DMS79 (cell line): ENCODE measurements at places on chromosomes 4 and X.

GRCh38 chr4:24476282-24476681 lies 108.1 kb downstream of the DHX15 start:
- DNase-seq: no peak

- no peak for DNase-seq
Observed at GRCh38 chr4:79250887-79251286, 75.0 kb downstream of the NAA11 start.

GRCh38 chr4:76203541-76203940 lies 10.1 kb downstream of the SCARB2 start:
- no peak for DNase-seq

- no peak for DNase-seq
Observed at GRCh38 chrX:118550792-118551191, 55.2 kb downstream of the DOCK11 start.

GRCh38 chrX:3442691-3443090 lies 96.2 kb upstream of the MXRA5 start:
- DNase-seq: no peak

- DNase-seq: no peak
Observed at GRCh38 chrX:150926304-150926703, 27.8 kb upstream of the CD99L2 start.

DNA sequence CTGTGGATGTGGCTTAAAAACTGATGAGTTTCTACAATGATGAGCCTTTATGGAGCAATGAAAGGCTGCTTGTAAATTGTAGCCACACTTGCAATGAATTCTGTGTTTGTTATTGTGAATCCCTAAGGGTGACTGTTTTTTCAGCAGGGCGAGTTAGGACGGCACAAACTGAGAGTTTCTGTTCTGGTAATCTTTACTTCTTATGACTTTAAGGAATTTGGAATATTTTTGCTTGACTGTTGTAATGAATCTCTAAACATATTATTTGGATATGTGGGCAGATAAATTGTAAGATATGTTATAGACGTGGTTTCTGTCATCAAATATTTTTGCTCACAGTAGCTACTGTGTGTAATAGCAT lies 22.2 kb downstream of the RBPJ start:
- DNase-seq: no peak

DNA sequence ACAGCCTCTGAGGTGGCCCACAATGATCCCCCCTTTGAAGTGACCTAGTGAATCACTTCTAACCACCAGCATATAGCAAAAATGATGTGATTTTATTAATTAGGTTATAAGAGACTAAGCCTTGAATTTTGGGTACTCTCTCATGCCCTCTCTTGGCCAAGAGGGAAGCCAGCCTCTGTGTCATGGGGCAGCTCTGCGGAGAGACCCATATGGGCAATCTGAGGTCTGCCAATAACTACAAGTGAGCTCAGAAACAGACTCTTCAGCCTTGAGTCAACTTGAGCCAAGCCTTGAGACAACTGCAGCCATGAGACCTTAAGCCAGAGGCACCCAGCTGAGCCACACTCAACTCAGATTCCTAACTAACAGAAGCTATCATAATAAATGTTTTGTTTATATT lies 45.7 kb downstream of the MANBA start:
- DNase-seq: no peak

GRCh38 chr4:8556341-8557150 lies 23.6 kb upstream of the GPR78 start:
- DNase-seq: no peak

DNA sequence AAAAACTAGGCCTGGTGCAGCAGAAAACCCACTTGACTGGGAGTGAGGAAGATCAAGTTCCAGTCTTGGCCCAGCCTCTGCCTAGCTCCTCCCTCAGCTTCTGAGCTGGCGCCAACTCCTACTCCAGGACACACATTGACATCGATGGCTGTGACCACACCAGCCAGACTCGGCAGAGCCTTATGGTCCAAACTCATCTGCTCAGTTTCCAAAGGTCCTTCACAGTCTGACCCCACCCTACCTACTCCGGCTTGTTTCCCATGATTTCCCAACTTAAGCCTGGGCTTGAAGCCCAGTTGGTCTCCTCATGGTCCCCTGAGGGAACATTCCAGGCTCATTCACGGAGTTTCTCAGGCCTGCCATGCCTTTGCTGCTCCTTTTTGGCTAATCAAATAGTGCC lies 10.1 kb downstream of the ELF4 start:
- DNase-seq: no peak

GRCh38 chrX:102934624-102935023 lies 2.4 kb upstream of the RAB40AL start:
- DNase-seq: no peak

- DNase-seq: no peak
Observed at GRCh38 chrX:153769158-153769864, 5.3 kb downstream of the PLXNB3 start.

DNA sequence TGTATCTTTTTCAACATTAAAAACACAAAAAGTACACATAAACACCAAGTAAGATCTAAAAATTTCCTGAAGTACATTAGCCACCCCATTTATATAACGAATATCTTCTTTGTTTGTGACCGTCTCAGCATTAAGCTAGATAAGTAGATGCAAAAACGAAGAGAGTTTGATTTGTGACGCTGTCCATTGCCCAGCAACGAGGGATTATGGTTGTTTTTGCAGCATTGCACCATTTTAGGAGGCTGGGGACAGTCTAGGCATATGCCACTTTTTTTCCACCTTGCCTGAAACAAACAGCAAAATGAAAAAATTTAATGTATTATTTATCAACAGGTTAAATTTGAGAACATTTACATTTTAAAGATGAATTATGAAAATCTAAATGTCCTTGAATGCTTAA lies 12.0 kb upstream of the IGSF1 start:
- DNase-seq: no peak

DNA sequence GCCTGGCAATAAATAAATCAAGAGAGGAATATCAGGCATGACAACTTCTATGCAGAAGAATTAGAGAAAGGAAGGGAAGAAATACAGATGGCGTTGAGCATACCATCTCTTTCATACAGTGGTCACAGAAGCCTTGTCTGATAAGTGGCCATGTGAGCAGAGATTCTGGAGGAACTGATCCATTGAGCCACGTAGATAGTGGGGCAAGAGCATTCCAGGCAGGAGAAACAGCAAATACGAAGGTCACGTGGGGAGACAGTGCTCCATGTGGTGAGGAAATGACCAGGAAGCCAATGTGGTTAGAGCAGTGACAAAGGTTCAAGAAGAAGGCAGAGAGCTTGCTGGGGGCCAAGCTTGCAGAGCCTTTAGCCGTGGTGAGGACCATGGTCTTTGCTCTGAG lies 226.7 kb upstream of the NOCT start:
- no peak for DNase-seq

GRCh38 chr4:143641361-143641760 lies 59.1 kb downstream of the FREM3 start:
- no peak for DNase-seq

DNA sequence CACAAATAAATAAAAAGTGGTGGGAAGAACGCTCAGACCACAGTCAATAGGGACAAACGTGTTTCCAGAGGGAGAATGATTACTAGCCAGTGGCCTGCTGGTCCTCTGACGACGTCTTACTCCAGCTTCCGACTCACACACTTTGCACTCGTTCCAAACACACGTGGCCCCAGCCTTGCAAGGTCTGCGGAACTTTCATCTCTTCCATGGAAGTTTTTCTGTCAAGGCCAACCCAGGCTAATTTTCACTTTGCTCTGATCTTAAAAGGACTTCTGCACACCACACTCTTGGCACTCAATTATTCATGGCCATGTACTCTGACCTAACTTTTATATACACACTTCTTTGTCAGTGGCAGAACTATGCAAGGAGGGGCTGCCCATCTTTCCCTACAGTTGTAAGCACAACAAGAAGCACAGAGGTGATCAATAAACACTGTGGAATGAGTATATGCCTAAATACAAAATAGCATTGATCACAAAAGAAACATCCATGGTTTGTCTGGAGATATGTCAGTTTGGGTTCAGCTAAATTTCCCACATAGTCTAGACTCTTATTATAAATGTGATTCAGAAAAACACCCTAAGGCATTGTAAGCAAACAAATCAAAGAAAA lies 69.4 kb downstream of the STX18 start:
- DNase-seq: no peak

GRCh38 chrX:70171624-70172023 lies 5.7 kb upstream of the DGAT2L6 start:
- DNase-seq: no peak

GRCh38 chr4:121030131-121030530 lies 42.2 kb downstream of the NDNF start:
- DNase-seq: no peak

DNA sequence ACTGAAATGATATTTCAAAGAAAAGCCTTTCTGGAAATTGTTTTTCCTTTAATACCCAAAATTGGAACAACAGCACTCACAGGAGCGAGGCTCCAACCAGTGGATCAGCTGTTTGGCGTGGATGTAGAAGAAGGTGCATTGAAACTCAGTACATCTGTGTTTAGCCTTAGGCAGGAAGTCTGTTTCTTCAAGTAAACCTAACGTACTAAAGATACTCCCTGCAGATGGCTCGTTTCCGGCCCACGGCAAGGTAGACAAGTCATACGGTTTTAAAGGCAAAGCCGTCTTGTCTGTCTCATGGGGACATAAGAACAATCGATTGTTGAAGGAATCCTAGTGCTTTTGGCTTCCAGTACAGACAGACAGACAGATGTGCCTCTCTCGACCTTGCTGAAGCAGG lies 50.0 kb upstream of the CLCN4 start:
- no peak for DNase-seq

DNA sequence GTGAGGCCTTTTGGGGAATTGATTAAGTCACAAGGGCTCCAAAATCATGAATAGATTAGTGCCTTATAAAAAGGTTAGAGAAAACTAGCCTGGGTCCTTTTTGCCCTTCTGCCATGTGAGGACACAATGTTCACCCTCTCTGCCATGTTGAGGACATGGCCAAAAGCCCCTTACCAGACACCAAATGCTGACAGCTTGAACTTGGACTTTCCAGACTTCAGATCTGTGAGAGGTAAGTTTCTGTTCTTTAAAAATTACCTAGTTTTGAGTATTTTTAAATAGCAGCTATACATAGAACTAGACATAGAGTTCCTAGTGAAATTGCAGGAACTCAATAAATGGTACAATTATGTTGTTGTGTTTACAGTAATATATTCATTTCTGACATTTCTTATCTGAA lies 1214.4 kb downstream of the ADGRL3 start:
- no peak for DNase-seq

- DNase-seq: no peak
Observed at GRCh38 chr4:174835536-174835935, 6.5 kb upstream of the GLRA3 start.

DNA sequence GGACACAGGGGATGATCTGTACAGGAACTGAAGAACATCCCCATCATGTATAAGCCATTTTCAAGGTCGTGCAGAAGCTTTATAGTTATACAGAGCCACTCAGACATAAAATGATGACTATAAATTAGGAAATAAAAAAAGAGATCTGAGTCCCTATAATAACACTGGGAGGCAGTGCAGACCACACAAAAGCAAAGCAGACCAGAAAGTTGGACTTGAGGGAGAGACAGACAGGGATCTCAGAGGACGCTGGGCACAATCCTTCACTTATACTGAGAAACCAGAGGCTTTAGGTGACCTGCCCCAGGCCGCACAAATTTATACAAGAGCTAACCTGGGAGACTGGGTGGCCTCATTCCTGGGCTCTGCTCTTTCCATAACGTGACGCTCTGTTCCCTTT lies 70.5 kb downstream of the HADH start:
- DNase-seq: no peak

DNA sequence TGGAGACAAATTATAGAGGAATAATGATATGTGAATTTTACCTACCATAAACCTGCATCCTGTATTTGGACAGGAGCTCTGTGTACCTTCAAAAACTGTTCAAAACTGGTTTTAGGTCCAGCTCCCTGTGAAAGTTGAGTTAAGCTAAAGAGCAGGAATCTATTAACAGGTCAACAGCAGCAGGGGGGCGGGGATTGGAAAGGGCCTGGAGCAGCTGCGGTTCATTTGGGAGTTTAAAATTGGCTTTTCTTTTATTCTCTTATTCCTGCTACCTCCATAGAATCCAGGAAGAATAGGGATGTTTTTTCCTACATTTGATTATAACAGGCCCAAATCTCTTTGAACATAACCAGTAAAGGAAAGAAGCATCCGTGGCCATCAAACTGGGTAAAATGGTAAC lies 23.8 kb downstream of the SHROOM3 start:
- DNase-seq: no peak

- DNase-seq: no peak
Observed at GRCh38 chr4:103076747-103077347, at the start of gene SLC9B2. Gene SLC9B2 (minus strand): TSS chr4:103076761. CDS start chr4:103067550, 9,211 bp downstream.

DNA sequence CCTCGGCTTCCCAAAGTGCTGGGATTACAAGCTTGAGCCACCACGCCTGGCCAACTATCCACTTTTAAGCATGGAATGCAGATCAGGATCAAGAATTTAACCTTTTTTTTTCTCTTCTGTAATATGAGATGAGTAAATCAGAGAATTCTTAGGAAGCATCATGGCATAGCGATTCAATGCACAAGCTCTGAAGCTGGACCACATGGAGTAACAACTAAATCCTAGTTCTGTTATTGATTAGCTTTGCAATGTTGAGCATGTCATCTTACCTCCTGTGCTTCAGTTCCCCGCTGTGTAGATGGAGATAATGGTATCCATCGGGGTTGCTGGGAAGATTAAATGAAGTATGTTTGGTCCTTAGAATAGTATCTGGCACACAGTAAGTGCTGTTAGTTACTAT lies 1.9 kb upstream of the SNX25 start:
- DNase-seq: no peak

- no peak for DNase-seq
Observed at GRCh38 chrX:10166248-10166716, 9.5 kb downstream of the CLCN4 start.

- no peak for DNase-seq
Observed at GRCh38 chr4:86223472-86223871, 136.4 kb downstream of the MAPK10 start.

DNA sequence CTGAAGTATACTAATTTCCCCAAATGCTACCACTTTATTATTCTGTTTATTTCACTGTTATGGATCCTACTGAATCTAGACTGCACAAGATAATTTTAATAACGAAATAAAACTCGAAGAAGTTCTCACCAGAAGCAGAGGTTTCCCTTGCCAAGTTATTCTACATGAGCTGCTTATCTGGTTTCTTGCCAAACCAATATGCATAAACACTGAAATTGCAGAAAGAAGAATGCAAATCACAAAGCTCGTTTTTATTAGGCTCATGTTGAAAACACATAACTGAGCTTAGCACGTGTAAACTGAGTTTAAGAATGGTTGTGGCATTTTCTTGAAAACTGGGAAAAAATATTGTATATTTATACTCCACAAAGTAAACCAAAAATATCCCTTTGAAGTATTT lies 35.9 kb downstream of the GRID2 start:
- no peak for DNase-seq

DNA sequence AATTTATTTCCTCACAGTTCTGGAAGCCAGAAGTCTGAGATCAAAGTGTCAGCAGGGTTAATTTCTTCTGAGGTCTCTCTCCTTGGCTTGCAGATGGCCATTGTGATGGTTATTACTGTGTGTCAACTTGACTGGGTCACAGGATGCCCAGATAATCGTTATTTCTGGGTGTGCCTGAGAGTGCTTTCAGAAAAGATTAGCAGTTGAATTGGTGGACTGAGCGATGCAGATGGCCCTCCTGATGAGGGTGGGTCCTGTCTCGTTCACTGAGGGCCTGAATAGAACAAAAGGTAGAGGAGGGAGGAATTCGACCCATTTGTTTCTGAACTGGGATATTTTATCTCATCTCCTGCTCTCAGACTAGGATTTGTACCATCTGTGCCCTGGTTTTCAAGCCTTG lies 15.7 kb downstream of the SMIM43 start:
- DNase-seq: no peak
